ENCODE measurements at places on chromosomes 5 and 9.
A peak's percentile ranks its signal among the peaks of the same experiment; 100 is the strongest.

DNA sequence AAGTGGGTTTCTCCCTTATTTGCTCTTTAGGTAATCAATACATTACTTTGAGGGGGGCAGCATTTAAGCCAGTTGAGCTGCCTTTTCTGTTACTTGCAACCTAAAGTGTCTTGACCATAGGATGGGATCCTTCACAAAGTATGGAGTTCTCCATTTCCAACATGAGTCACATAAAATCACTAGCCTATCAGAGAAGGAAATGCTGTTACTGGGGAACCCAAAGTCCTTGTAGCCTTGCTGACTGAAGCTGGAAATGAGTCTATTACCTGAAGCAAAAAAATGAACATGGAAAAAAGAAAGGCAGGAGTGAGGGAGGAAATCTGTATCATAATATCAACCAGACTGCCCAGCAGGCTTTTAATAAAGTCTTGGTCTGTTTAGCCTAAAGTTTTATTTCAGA is 42.8 kb upstream of the SLIT3 start:
- no peak for DNase-seq

DNA sequence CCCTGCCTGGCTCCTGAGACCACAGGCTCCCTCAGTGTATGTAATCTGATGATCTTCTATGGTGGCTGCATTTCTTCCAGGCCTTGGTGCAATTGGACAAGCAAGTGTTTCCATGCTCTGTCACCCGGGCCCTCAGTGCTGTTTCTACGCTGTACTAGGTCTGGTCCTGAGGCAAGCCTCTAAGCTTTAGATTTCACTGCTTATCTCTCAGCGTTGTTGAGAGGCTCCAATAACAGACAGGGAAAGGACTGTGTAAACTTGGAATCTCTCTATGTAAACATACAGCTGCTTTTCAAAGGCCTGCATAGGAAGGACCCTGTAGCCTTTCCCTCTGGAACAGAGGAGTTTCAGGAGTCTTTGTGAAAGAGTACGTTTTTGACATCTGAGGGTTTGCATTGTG is 38.6 kb upstream of the NFIB start:
- no peak for DNase-seq

GRCh38 chr9:81609782-81610739 is 79.3 kb downstream of the TLE1 start:
- peak; percentile 23 for DNase-seq

- DNase-seq: no peak
These were observed 39.0 kb downstream of the ITK start for GRCh38 chr5:157219491-157220271.

DNA sequence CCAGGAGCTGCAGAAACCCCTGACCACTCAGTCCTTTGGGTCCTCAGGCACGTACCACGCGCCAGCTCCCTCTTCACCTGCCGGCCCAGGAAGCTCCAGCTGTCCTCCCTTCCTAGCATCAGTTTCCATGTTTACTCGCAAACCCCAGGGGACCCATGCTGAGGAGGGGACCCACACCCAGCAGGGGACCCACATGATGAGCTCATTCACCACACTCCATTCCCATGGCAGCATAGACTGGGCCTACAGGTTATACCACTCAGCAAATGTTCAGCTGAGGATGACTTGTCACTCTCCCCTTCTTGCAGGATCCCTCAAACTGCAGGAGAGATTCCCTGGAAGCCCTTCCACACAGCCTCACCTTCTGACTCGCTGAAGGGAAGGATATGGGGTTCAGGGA is 73.5 kb upstream of the GALNT10 start:
- DNase-seq: no peak

GRCh38 chr5:123756816-123757215 is 244.8 kb downstream of the CSNK1G3 start:
- DNase-seq: no peak

DNA sequence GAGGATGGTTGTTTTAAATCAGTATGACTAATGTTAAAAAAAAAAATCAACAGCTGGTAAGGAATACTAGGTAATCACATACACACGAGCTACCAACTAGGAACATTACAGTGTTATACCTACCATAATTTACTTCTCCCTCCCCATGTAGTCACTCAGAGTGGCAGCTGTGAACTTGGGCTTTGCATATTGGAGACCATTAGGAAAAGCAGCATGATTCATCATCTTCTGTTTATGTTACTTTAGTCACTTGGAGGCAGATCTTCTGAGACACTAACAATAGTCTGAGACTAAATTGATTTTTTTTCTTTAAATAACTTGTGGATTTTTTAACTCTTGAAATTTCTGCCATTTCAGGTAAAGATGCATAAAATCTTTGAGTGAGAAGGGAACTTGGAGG is 141.5 kb upstream of the NR4A3 start:
- DNase-seq: peak; percentile 71

GRCh38 chr9:77433675-77434445 is 214.3 kb downstream of the GNA14 start:
- peak; percentile 77 for DNase-seq

DNA sequence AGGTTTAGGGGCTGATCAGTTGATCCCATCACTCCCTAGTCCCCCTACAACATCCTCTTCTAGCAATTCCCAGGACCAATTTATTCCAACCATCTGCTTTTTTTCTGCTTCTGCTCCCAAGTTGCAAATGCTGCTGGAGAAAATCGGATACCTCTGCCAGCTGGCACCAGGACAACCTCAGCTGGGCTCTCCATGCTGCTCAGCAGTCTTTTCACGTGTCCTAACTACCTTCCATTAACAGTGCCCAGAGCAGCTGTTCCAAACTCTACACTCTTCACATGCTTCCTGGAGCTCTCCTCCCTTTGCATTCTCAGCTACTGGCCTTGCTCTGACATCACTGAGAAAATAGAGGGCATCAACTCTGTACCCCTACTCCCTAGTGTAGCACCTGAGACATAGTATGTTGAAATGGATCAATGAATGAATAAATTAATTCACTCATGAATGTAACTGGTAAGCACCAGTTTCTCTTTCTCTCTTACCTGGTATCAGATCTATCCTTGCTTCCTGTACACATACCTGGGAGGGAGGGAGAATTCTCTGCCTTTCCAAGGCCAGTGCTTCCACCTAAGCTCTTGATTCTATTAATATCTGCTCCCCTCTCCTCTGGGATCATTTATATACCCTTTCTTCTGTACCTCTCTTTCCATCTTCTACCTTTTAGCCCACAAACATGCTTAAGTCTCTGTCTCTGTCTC is 191.0 kb downstream of the RAB3C start:
- DNase-seq: no peak

GRCh38 chr5:40386289-40386688 is 293.4 kb upstream of the PTGER4 start:
- DNase-seq: peak; percentile 33

GRCh38 chr9:107279086-107279485 is 4.0 kb upstream of the RAD23B start:
- DNase-seq: no peak

DNA sequence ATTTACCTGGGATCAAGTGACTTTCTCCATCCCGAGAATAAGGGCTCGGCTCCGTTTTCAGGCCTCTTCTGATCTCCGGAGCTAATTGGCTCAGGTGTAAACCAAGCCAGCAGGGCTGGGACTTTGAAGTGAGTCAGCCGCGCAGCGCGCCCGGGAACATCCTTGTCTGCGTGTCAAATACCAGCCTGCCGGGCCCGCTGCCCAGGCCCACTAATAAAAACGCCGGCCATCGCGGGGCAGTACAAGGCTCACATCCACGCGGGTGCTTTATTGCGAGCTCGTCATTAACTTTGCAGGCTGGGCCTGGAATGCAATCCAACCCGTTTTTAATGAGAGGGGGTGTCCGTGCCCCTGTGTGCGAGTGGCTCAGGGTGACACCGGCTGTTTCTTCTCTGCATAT is 416.8 kb downstream of the IRX2 start:
- DNase-seq: no peak

- DNase-seq: peak; percentile 47
These were observed 38.5 kb upstream of the OR2S2 start for GRCh38 chr9:35996358-35996970.

DNA sequence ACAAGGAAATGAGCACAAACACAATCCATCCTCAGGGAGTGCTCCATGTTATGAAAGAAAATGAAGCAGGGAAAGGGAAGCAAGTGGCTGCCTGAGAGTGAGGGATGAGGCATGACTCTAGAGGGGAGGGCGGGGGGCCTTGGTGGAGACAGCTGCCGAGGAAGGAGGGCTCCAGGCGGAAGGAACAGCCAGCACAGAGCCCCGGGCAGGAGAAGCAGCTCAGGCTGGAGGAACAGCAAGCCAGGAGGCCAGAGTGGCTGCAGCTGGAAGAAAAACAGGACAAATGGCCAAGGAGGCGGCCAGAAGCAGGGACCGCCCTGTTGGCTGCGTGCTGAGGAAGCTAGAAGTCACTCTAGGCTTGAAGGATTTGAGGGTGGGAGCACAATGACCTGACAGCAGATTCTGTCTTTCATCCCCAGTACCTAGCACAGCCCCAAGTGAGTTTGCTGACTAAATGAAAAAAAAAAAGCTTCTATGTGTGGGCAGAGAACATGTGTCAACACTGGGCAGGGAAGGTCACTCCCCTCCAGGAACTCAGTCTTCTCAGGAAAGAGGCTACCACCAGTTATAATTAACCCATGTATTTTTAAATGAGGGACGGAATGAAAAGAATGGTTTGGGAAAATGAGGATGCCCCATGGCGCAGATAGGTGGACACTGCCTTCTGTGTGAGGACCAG is 142.8 kb downstream of the DCP2 start:
- no peak for DNase-seq

- DNase-seq: no peak
These were observed 553.5 kb upstream of the MEF2C start for GRCh38 chr5:89436464-89436863.

GRCh38 chr9:123722378-123722777 is 207.5 kb downstream of the DENND1A start:
- DNase-seq: no peak

GRCh38 chr9:84517026-84517425 is 152.5 kb upstream of the NTRK2 start:
- DNase-seq: no peak

GRCh38 chr9:119588874-119589744 is 219.9 kb upstream of the BRINP1 start:
- no peak for DNase-seq

DNA sequence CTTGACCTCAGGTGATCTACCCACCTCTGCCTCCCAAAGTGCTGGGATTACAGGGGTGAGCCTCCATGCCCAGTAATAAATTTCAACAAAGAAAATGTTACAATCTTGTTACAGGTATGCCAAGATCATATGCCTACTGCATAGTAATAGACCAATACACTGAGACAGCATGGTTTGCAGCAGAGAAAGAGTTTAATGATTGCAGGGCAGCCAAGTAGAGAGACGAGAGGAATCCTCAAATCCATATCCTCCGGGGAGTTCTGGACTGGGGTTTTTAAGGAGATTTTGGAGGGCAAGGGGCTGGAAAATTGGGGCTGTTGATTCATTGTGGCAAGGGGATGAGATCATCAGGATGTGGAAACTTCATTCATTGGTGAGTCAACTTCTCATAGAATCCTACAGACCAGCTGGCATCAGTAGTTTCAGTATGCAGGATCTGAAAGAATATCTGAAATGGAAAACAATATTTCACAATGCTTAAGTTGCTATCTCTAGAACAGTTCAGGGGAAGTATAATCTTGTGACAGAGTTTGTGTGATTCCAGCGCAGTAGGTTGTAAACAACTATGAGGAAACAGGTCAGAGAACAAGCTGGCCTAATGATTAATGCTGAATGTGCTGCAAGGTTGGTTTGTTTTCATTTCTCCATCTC is 14.8 kb upstream of the TUT7 start:
- peak; percentile 90 for DNase-seq

- DNase-seq: peak; percentile 47
These were observed 205.3 kb downstream of the SLCO4C1 start for GRCh38 chr5:102090770-102091169.

- DNase-seq: peak; percentile 57
These were observed 88.5 kb downstream of the SUSD1 start for GRCh38 chr9:112086627-112087026.

- DNase-seq: no peak
These were observed 20.1 kb downstream of the NFIB start for GRCh38 chr9:14293801-14294200.

- no peak for DNase-seq
These were observed 1.8 kb downstream of the CCL28 start for GRCh38 chr5:43410414-43410813.

GRCh38 chr5:17182494-17182893 is 34.9 kb upstream of the BASP1 start:
- peak; percentile 90 for DNase-seq

GRCh38 chr9:28249424-28249823 is 676.1 kb upstream of the C9orf72 start:
- no peak for DNase-seq

DNA sequence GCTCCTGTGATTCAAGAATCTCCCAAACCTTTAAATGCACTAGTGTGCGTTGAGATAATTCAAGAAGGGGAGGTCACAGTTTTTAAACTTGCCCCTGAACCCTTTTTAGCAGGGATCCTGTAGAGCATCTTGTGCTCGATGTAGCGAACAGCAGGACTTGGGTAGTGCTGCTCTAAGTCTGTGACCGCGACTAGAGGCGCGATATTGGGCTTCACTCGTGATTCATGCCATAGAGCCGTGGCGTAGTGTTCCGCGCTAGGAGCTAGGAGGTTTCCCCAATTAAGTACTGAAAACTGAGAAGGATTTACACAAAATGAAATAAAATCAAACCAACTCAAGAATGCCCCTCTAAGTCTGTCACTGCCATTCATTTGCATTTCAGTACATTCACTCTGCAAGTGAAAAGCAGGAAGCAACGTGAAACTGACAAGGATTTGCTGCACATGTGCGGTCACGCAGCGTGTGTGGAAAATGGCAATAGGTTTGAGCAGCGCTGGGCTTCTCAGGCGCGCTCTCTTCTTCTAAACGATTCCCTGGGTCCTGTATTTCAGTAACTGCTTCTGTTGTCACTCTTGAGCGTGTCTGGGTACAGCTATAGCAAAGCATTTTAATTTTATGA is 1135.9 kb upstream of the WWC1 start:
- DNase-seq: no peak

GRCh38 chr5:65141493-65141892 is 340.2 kb downstream of the ADAMTS6 start:
- DNase-seq: no peak

DNA sequence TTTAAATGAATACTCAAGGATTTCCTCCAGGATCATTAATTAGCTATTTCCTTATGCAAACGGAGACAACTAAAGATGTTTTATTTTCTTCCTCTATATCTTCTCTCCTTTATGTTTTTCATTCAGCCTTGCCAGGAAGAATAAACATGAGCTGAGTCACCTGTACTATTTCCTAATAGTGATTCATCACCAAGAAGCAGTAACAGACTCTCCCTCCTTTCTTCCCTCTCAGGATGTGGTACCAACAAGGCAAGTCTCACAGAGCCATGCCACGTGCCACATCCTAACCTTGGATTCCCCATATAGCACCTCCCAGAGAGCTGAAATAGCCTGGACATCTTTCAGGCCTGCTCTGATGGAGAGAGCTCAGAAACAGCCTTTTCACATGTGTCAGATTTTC is 758.6 kb upstream of the DMAC1 start:
- no peak for DNase-seq
